ENCODE measurements at places on chromosomes 3 and 15.

DNA sequence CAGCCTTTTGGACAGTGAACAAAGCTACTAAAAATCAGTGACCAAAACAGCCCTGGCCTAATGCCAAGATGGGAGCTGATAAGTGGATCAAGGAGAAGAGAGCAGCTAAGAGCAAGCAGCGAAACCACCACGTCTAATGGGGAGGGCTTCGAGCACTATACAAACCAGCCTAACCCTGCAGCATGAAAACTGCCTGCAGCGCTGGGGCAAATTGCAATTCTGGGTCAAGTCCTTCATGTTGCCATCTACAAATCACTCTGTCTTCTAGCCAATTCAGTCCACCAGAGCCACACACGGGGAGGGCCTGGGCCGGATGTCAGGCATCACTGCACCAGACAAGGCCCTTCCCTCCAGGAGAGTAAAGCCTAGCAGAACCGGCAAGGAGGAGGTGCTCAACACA is 30.5 kb upstream of the SPATA12 start:
- DNase-seq: no peak

DNA sequence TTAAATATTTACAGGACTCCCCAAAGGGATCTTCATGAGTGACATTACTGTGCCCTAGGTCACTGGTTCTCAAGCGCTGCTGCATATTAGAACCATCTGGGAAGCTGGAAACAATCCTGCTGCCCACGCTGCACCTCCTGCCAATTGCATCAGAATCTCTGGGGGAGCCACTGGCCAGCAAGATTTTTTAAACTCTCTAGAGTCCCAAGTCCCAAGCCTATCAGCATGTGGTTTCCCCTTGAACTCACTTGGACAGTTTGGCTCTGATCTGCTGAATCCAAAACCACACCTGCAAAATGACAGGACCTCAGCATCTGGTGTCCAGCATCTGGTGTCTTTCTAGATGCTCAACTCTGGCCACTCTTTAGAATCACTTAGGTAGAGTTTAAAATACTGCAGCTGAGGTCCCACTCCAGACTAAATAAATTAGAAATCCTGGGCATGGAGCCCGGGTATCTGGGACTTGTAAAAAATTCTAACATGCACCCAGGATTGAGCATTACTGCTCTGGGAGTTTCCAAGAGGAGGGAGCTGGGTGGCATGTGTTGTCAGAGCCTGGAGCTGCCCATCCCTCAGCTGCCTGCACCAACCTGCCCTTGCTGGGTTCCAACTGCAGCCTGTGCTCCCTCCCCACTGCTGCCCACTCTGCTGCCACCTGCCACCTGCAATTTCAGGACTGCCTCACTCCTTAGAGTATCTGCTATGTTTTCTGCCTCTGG is 311.3 kb downstream of the SLC9A9 start:
- DNase-seq: no peak

GRCh38 chr15:63494408-63494807 is 10.0 kb upstream of the USP3 start:
- DNase-seq: no peak

- DNase-seq: no peak
Observed at GRCh38 chr3:50396502-50396901, 37.2 kb upstream of the TMEM115 start.

DNA sequence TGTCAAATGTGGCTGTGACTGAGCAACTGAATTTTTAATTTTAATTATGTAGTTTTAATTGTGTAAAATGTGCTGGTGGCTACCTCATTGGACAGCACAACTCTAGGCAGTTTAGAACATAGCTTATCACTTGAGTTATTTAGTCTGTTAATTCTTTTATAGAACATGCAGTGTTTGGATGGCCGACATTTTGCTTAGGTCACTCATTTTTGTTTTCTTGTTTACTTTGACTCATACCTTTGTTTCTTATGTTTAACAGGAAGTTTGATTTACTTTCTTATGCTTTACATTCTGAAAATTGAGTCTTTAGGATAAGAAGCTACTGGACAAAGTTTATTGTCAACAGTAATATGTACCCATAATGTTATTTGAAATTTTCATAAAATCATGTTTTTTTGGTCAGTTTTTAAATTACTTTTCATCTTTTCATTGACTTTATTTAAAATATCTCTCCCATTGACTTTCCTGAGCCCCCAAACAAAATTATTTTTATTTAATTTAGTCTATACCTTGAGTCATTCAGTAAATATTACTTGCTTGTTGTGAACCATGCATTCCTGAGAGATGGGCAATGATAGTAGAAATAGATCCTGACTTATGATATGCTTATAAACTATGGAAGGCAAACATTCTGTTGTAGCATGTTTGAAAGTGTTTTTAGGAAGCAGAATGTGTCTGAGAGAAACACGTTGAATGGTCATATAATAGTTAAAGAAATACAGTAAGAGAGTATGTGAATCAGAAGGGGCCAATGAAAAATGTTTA is 60.6 kb downstream of the TCF12 start:
- DNase-seq: no peak

DNA sequence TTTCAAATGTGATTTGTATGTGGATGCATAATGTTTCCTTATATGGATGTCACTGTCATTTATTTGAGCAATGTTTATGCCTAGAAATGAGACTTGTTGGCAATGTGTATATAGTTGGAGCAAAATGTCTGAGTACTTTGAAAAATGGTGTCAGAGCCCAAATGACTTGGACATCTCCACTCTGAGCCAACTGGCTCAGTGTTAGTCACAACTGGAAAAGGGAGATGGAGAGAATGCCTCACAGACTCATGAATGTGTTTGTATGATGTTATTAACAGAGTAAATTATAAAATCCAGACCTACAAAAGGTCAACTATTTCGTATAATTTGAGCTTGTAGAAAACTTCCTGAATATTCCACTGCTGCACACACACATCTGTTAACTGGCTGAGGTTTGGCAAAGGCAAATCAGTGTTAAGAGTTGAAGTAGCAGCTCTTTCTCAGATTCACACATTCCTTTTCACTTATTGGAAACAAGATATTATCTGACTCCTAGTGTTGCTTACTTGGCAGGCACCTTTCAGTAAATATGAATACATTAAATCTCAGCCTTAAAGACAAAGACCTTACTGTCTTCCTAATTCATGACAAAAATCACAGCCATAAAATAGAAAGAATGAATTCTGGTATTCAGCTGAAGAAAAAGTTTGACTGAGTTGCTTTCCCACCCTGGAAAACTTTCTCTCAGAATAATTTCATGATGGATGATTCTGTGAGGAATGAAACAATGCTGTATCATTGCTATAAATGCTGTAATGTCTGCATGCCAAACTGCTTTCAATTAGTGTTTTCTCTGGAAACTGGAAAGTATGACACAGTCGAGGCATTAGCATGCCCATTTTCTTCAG is 27.0 kb downstream of the ADIPOQ start:
- DNase-seq: no peak

DNA sequence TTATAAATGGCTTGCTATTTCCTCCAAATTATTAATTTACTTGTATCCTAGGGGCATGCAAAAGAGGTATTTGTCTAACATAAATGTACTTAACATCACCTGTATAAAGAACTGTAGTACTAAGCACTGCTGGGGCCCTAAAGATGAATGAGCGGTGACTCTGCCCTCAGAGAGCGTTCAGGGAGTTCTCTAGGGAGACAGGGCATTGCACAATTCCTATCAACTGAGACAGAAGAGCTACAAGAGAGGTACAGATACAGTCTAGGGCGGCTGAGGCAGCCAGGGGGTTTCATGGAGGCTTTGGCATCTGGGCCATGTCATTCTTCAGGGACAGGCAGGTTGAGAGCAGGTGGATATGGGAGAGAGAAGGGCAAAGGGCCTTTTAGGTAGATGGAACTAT is 39.9 kb upstream of the PARL start:
- no peak for DNase-seq

GRCh38 chr3:19348941-19349564 is 200.7 kb downstream of the KCNH8 start:
- peak; percentile 8 for DNase-seq
